ENCODE measurements at places on chromosomes 13 and 19.

- DNase-seq: no peak
Measured at GRCh38 chr13:26861941-26862340, 101.4 kb upstream of the GPR12 start.

- peak; percentile 55 for DNase-seq
Measured at GRCh38 chr19:19444681-19445155, 39.2 kb downstream of the GATAD2A start.

DNA sequence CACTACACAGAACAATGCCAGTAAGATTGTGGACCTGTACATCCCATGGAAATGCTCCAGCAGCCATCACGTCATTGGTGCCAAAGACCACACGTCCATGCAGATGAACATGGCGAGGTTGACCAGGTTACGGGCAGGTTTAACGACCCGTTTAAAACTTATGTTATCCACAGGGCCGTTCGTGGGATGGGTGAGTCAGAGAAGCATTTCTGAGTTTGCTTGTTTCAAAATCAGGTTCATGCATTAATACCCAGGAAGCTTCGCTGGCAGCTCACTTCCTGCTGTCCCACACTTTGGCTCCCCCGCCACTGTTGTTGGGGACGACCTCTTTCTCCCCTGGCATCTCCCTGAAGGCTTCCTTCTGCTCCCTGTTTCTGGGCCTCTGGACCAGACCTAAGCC, 194.1 kb downstream of the USP12 start:
- no peak for DNase-seq

- DNase-seq: no peak
Measured at GRCh38 chr13:107572156-107572555, 643.2 kb downstream of the LIG4 start.

- DNase-seq: no peak
Measured at GRCh38 chr19:19009951-19010350, 23.4 kb downstream of the SUGP2 start.

GRCh38 chr19:56372281-56372680, 21.1 kb downstream of the ZNF582 start:
- DNase-seq: no peak

DNA sequence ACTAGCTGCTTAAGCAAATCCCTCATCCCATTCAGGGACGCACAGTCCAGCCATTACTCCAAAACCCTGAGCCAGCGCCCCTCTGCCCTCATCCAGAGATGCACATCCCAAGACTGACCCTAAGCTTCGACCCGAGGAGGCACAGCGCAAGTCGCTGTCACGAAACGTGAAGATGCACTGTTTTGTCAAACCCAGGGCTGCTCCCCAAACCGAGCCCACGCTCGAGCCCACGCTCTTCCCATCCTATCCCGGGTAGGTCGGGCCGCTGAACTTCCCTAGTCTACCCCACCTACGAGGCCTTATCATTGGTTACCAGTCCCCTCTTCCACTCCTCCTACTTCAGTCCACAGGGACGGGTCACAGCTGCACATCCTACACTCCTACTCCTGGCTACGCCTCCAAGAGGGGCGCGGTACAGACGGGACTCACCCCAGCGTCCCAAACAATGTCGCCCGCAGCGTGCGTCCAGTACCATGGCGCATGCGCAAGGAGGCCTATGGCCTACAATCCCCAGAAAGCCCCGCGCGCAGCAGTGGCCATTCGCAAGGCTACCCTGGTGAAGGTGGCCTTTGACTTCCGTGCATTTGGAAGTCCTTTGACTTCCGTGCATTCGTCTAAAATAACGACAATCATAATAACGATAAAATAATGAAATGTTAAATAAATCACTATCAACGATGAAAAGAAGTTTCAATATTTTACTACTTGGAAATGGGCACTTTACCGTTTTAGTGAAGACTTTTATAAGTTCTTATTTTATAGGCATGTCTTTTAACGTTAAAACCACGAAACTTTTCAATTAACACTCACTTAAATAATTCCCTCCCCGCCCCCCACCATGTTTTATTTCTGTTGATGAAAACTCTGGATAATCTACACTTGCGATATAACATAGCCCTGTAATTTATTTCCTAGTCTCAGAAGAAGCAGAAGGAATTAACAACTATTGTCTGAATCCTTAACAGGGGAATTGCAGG, at the start of gene ZNF285:
Gene ZNF285 (minus strand): TSS at position 470 of the 977 bp plus-strand sequence. CDS start 4,395 bp downstream, outside the sequence.
- DNase-seq: peak; percentile 98

DNA sequence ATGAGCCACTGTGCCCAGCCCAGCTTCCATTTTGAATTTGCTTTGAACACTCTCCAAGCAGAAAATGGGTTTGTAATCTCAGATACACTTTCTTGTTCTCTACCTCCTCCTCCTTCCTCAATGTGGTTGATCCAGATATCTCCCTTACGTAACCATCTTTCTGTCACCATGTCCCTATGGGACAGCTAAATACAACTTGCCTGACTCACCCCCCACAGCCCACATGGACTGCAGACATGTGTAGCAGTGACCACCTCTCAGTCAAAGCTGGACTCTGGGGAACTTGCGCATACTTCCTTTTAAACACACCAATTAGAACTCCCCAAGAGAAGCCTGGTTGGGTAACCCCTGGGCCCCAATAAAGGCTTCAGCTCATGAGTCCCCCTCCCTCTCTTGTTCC, 10.8 kb upstream of the ZNF799 start:
- DNase-seq: no peak

- no peak for DNase-seq
Measured at GRCh38 chr19:44737238-44738071, 11.1 kb upstream of the BCL3 start.

GRCh38 chr13:30034458-30034795, 184.0 kb upstream of the UBL3 start:
- no peak for DNase-seq

GRCh38 chr13:65497265-65497664, 1732.9 kb downstream of the PCDH9 start:
- no peak for DNase-seq

- peak; percentile 51 for DNase-seq
Measured at GRCh38 chr13:20998649-20999415, 62.6 kb downstream of the LATS2 start.

DNA sequence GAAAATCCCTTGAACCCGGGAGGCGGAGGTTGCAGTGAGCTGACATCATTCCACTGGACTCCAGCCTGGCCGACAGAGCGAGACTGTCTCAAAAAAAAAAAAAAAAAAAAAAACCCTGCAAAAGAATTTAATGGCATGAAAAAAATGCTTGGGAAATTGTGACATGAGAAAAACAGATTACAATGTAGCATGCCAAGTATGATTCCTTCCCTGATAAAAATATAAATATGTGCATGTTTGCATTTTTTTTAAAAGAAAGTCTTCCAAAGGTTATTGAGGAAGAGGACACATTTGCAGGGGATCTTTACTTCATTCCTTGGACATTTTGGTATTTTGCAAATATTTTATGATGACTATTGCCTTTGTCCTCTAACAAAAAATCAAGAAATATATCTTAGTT, 14.5 kb upstream of the ZBTB32 start:
- DNase-seq: no peak

GRCh38 chr19:55456347-55456746, 5.1 kb downstream of the ISOC2 start:
- no peak for DNase-seq

DNA sequence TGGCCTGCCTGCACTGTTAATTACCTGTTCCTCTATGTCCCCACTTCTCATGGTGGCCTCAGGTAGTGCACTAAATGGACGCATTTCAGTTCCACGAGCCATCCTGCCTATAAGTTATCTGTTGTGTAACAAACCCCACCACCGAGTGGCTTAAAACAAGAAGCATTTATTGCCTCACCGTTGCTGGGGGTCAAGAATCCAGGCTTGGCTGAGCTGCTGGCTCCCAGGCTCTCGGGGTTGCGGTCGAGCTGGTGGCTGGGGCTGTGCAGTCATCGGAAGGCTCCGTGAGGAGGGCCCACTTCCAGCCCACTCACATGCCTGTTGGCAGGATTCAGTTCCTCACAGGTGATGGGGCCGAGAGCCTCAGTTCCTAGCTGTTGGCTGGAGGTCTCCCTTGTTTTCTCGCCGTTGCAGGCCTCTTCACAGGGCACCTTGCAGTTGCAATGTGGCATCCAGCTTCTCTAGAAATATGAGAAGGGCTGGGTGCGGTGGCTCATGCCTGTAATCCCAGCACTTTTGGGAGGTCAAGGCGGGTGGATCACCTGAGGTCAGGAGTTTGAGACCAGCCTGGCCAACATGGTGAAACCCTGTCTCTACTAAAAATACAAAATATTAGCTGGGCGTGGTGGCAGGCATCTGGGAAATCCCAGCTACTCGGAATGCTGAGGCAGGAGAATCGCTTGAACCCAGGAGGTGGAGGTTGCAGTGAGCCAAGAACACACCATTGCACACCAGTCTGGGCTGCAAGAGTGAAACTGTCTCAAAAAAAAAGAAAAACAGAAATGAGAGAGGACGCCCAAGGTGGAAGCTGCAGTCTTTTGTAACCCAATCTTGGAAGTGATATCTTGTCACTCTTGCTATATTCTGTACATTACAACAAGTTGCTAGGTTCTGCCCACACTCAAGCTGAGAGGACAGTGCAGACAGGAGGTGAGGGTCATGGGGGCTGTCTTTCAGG, 6.5 kb upstream of the PTOV1 start:
- no peak for DNase-seq

DNA sequence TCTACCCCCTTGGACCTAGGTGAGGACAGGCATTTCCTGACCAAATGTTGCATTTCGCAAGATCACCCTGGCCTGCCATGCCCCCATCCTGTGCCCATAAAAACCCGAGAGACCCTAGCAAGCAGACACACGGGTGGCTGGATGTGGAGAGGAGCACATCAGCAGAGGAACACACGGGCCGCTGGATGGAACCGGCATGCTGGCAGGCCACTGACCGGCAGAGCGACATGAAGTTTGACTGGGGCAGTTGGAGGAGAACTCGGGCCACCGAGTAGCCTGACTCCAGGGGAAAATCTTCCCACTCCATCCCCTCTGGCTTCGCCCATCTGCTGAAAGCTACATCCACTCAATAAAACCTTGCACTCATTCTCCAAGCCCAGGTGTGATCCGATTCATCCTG, 329.3 kb downstream of the FGF9 start:
- no peak for DNase-seq

- DNase-seq: no peak
Measured at GRCh38 chr19:42301646-42302203, at the start of gene PRR19. Gene PRR19, plus strand, starts transcription at chr19:42302132. Its CDS starts 7,453 bp downstream, at chr19:42309585.

GRCh38 chr13:35724446-35724845, 248.0 kb upstream of the MAB21L1 start:
- DNase-seq: peak; percentile 7

DNA sequence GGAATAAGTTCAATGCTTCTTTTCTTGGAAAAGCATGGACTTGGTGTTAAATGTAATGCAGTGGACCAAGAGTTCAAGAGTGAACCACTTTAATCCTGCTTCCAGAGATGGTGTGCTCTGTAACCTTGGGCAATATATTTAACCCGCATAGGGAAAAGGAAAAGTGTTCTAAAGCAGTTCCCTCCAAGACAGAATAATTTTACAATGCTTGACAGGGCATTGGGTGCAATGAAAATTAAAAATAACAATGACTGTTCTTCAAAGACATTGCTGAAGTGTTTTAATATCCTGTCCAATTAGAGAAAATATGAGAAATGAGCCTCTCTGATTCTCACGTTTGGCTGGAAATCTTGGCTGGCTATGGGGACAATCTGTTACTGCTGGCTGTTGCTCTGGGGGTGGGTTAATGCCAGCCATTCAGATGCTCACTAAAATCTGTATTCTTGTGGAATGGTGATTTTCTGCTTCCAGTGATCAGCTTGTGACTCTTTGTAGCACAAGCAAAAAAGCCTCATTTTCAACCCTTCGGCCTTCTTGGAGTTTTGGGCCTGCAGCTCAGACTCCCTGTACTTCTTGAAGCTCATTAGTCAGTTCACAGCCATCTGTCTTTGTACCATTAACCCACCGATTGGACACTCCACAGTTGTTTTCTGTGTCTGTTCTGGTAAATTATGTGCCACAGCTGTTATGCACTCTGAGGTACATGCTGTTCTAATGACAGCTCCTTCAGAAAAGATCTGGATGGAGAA, 310.6 kb downstream of the LMO7 start:
- DNase-seq: no peak

DNA sequence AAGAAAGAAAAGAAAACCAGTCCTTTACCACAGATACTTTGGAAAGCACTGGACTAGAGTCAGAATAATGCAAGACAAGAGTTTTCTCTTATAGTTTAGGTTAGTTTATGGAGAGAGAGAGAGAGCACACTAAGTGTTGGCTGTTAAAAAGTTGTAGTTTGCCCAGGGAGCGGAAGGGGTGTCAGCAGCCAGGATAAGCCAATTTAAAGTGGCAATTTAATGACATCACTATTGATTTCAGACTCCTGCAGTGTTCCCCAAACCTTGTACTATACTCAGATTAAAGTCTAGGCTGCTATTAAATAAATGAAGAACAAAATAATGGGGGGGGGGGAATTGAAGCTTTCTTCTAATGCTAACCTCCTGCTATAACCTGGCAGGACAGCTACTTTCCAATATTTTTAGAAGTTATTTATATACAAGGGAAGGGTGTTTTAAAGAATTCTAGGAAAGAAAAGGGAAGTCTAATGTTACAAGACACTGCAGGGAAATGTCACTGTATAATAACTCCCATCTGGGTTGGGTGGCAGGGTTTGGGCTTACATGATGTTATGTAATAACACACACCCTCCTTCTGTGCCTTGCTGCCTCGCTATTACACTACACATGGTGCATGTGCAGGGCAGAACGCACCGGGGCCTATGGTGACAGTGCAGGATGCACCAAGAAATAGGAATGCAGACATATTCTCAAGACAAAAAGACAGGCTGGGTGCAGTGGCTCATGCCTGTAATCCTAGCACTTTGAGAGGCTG, 19.9 kb downstream of the TPT1 start:
- no peak for DNase-seq

- no peak for DNase-seq
Measured at GRCh38 chr13:99064624-99065234, 86.9 kb upstream of the DOCK9 start.

Measured in endodermal cell (in vitro differentiated cells).